Activated T-helper 1 cell treated with anti-CD3 and anti-CD28 coated beads, Interleukin-12 subunit alpha, Interleukin-12 subunit beta, Interleukin-2, Interleukin-4 antibody, amounts not matched to agents 30 ng/mL and 10 ng/mL and 1 ng/mL, durations not matched to agents 14 hours and 24 hours and 36 hours (primary cell): ENCODE measurements at places on chromosomes 12 and 14.

GRCh38 chr14:52399921-52400595 is 85.9 kb downstream of the PTGER2 start:
- H3K36me3 ChIP-seq: peaks cover 19% of the 10 kb centered on the region
- H3K27me3 ChIP-seq: no peaks in the 10 kb centered on the region
- H3K27ac ChIP-seq: peak overlapping the region; percentile 18
- peaks cover 80% of the 10 kb centered on the region for H3K4me1 ChIP-seq
- peak overlapping the region; percentile 56 for H3K4me3 ChIP-seq

DNA sequence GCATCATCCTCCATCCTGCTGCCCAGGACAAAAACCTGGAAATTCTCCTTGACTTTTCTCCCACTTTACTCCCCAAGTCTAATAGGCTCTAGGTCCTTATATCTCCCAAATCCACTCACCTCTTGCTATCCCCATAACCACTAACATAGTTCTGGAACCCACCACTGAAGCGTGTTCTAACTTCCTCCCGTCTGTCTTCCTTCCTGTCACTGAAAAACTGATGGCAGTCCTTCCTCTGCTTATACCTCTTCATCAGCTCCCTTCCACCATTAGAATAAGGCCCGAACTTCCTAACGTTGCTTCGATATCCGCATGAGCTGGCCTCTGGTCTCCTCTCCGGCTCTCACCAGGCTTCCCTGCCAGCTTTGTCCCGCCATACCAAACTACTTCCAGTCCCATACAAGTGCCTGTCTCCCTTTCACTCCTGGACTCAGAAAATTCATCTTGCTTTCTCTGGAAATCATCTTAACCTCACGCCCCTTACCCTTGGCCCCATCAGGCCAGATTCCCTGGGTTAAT is 63.0 kb upstream of the BCL2L14 start:
- H3K27ac ChIP-seq: peak overlapping the region; percentile 97
- peaks cover 13% of the 10 kb centered on the region for H3K36me3 ChIP-seq
- H3K4me3 ChIP-seq: peak overlapping the region; percentile 73
- peaks cover 1% of the 10 kb centered on the region for H3K27me3 ChIP-seq

- no peak for DNase-seq
- no peaks in the 10 kb centered on the region for H3K36me3 ChIP-seq
- no peaks in the 10 kb centered on the region for H3K4me1 ChIP-seq
- peaks cover 7% of the 10 kb centered on the region for H3K27me3 ChIP-seq
- H3K27ac ChIP-seq: no peak overlapping the region
Observed at GRCh38 chr12:131550121-131550520, 160.8 kb upstream of the SFSWAP start.

DNA sequence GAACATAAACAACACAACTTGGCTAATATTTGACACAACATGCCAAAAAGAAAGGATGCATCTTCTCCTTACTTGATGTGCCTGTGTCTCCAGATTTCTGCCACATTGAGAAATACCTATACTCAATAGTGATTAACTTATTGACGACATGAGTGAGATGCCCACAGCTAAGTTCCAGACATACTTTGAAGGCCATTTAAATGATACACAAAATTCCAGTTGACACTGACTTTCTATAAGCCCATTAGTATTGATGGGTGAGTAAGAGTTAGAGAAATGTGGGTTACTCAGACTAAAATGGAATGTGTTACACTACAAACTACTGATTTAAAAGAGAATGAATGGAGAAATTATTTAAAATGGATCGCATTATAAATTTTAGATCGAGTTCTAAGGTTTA is 838.2 kb upstream of the MGAT4C start:
- H3K4me3 ChIP-seq: no peak overlapping the region
- H3K4me1 ChIP-seq: no peaks in the 10 kb centered on the region
- DNase-seq: no peak
- H3K27me3 ChIP-seq: no peaks in the 10 kb centered on the region

DNA sequence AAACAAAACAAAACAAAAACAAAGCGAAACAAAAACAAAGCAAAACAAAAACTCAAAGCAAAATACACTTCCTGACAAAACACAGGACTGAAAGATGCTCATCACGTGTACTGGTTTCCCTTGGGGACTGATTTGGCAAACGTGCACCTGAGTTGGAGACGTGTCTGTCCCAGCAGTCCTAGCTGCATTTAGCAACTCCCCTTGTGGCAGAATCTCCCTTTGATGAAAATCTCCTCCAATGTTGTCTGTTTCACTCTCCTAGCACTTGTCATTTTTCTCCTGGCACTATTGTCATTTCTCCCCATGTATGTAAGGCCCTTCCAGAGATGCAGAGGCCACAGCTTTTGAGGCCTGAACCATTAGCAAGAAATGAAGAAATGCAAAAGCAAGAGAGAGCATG is 6.8 kb upstream of the SLC24A4 start:
- no peak for DNase-seq
- no peak overlapping the region for H3K4me3 ChIP-seq
- H3K4me1 ChIP-seq: peaks cover 9% of the 10 kb centered on the region
- H3K27ac ChIP-seq: no peak overlapping the region

GRCh38 chr12:32223941-32224340 is 117.3 kb downstream of the BICD1 start:
- DNase-seq: no peak
- no peaks in the 10 kb centered on the region for H3K4me1 ChIP-seq
- H3K27ac ChIP-seq: no peak overlapping the region
- peaks cover 2% of the 10 kb centered on the region for H3K36me3 ChIP-seq
- H3K27me3 ChIP-seq: no peaks in the 10 kb centered on the region

DNA sequence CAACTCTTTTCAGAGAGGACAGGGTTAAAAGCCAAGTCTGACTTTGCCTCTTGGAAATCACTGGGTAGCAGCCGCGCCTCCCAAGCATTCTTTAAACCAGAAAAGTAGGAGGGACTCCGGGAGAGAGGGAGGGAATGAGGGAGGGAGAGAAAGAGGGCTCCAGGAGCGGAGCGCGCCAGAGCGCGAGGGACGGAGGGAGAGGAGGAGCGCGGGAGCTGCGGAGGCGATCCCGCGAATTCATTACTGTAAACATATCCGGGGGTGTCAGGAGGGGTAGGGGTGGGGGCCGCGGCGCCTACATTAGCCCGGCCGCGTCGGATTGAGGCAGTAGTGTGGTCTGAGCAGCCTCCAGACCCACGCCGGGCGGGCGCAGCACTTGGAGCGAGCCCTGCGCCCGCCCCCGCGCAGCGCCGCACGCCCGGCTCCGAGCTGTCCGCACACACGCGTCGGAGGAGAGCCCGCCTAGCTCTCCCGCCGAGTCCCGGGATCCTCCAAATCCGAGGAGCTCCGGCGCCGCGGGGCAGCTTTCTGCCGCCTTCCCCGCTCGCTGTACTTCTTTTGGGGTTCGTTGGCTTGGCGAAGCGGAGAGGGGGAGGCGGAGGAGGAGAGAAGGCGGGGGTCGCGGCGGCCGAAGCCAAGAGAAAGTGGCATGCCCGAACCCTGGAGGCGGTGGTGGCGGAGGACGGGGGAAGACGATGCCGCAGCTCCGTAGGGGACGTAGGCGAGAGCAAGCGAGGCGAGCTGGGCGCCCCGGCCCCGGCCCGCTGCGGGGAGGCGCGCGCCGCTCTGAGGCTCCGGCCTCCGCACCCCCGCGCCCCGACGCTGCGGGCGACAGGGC is 3.3 kb downstream of the FLRT2 start:
- H3K36me3 ChIP-seq: no peaks in the 10 kb centered on the region
- H3K4me1 ChIP-seq: peaks cover 10% of the 10 kb centered on the region
- peaks cover 67% of the 10 kb centered on the region for H3K27me3 ChIP-seq
- DNase-seq: no peak

- H3K36me3 ChIP-seq: no peaks in the 10 kb centered on the region
- H3K27ac ChIP-seq: no peak overlapping the region
- H3K4me3 ChIP-seq: no peak overlapping the region
- H3K27me3 ChIP-seq: peaks cover 2% of the 10 kb centered on the region
- DNase-seq: no peak
Observed at GRCh38 chr12:81617915-81618314, 141.2 kb downstream of the PPFIA2 start.

DNA sequence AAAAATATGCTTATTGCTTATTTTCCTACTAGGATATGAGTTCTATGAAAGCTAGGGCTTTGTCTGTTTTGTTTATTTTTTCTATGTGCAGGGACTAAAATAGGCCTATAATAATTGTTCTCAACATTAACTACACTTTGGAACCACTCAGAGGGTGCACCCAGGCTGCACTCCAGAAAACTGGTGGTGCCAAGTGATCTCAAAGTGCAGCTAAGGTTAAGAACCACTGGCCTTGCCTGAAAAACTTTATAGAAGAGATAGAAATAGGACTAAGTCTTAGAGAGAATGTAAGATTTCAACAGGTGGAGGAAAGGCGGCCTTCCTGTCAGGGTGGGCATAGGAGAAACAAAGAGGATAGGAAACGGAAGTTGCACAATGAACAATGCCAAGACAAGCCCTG is 37.7 kb upstream of the NR1H4 start:
- H3K27me3 ChIP-seq: peaks cover 2% of the 10 kb centered on the region
- H3K27ac ChIP-seq: no peak overlapping the region
- H3K4me3 ChIP-seq: no peak overlapping the region
- no peaks in the 10 kb centered on the region for H3K36me3 ChIP-seq
- no peaks in the 10 kb centered on the region for H3K4me1 ChIP-seq
- no peak for DNase-seq

DNA sequence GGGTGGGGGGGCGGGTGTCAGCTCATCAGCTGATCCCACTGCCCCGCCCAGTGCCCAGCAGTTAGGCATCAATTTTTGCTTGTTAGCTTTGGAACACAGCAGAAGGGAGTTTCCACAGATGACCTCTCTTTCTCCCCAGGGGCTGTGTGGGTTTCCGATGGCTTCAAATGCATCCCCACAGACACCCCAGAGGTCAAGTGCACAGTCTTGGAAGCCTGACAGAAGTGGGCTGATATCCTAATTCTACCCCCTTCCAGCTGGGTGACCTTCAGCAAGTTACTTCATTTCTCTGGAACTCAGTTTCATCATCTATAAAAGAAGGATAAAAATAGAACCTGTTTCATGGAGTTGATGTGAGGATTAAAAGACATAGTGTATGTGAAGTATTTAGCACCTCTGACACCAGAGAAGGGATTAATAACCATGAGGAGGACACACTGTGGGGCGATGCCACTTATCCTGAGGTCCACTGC is 22.0 kb downstream of the TTC9 start:
- H3K4me1 ChIP-seq: peaks cover 68% of the 10 kb centered on the region
- no peak overlapping the region for H3K27ac ChIP-seq
- H3K36me3 ChIP-seq: peaks cover 21% of the 10 kb centered on the region

DNA sequence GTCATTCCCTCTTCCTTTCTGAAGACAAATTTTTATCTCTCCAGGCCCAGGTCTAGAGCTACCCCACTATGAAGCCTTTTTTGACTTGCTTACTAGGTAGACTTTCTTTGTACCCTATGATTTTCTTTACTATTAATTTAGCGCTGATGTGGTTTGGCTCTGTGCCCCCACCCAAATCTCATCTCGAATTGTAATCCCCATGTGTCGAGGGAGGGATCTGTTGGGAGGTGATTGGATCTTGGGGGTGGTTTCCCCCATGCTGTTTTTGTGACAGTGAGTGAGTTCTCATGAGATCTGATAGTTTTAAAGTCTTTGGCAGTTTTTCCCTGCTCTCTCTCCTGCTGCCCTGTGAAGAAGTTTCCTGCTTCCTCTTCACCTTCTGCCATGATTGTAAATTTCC is 118.1 kb downstream of the SLC38A1 start:
- H3K4me3 ChIP-seq: no peak overlapping the region
- no peak for DNase-seq
- no peaks in the 10 kb centered on the region for H3K4me1 ChIP-seq
- H3K27ac ChIP-seq: no peak overlapping the region
- H3K27me3 ChIP-seq: peaks cover 16% of the 10 kb centered on the region
- no peaks in the 10 kb centered on the region for H3K36me3 ChIP-seq

GRCh38 chr12:97482143-97482693 is 19.6 kb downstream of the RMST start:
- H3K27ac ChIP-seq: no peak overlapping the region
- H3K27me3 ChIP-seq: no peaks in the 10 kb centered on the region
- H3K4me3 ChIP-seq: no peak overlapping the region

DNA sequence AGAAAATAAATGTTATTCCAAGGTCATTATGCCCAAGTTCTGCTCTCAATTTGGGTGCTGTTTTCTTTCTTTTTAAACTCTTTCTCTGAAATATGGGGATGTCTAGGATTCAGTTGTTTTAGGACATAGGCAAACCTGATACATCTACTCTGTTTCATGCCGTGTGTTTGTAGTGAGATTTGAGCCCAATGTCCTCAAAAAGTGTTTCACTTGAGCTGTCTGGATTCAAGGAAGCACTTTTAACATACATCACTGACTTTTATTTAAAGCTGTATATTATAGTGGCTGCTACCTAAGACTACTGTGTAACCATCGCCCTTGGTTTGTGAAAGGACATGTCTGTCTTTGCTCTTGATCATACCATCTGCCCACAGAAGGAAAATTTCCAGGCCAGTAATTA is 709.3 kb upstream of the STXBP6 start:
- no peak overlapping the region for H3K27ac ChIP-seq
- no peak overlapping the region for H3K4me3 ChIP-seq
- no peaks in the 10 kb centered on the region for H3K36me3 ChIP-seq
- H3K4me1 ChIP-seq: no peaks in the 10 kb centered on the region
- H3K27me3 ChIP-seq: no peaks in the 10 kb centered on the region
- DNase-seq: no peak

DNA sequence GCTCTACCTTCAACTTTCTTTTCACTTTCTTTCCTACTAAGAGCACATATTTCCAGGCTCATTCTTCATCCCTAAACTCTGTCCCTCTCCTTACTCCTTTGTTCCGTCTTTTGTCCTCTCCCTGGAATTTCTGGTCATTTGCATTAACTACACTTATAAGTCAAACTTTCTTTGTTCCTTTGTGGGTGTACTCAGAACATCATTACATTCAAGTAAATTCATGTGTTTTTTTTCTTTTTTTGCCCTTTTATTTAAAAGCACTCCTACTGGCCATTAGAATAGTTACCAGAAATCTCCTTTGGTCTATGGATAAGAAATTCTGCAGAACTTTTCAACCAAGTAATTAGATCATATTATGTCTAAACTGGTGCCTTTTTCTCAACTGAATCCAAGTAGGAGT is 802.6 kb downstream of the DIO2 start:
- no peaks in the 10 kb centered on the region for H3K36me3 ChIP-seq
- no peaks in the 10 kb centered on the region for H3K4me1 ChIP-seq
- DNase-seq: no peak

- H3K4me1 ChIP-seq: peaks cover 9% of the 10 kb centered on the region
- no peak for DNase-seq
- peaks cover 5% of the 10 kb centered on the region for H3K36me3 ChIP-seq
- no peak overlapping the region for H3K27ac ChIP-seq
Observed at GRCh38 chr12:6840330-6840729, 395 bp upstream of the GNB3 start.

DNA sequence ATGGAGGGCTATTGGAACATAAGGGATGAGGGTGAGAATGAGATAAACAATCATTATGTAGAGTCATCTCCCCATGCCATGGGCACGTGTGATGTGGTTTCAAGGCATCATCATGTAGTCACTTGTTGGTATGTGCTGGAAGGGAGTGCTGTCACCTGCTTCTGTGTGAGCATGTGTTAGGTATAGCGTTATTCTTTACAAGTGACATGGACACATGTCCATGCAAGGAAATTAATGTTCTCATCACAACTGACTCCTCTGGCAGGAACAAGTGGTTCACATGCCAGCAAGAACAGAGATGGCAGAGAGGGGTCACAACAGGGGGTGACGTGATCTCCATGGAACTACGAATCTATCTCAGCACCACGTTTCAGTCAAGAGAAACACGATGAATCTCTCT is 815.8 kb downstream of the BCL11B start:
- no peak for DNase-seq
- H3K27me3 ChIP-seq: peaks cover 3% of the 10 kb centered on the region
- no peaks in the 10 kb centered on the region for H3K4me1 ChIP-seq
